ENCODE measurements at places on chromosomes 3 and 15.
A peak's percentile ranks its signal among the peaks of the same experiment; 100 is the strongest.

DNA sequence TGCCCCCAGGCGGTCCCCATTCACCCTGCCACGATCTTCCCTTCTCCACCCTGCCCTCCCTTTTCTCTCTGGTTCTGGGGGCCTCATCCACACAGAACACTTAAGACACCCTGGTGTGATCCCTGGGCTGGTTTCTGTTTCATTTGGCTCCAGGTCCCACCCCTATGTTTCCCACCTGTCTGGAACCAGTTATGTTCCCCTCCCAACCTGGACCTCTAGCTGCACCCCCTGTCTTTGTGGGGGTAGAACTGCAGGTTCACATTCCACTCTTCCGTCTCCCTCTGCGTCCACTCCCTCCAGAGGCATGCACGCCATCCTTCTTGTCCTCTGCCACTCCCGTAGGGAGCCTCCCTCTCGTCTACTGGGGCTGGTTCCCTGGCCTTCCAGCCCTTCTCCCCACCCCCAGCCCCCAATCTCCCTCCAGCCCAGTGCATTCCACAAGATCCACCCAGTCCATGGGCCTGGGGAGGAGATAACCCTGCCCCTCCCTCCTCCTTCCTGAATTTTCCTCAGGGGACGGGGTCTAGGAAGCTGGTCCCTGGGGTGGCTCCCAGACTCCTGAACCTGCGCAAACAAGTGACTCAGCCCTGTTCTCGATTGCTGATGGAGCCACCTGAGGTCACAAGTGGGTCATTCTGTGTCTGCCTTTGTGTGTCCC is 73.8 kb downstream of the ABTB1 start:
- no peak for DNase-seq

- no peak for DNase-seq
Measured at GRCh38 chr3:174438501-174439145, 420.5 kb upstream of the NAALADL2 start.

DNA sequence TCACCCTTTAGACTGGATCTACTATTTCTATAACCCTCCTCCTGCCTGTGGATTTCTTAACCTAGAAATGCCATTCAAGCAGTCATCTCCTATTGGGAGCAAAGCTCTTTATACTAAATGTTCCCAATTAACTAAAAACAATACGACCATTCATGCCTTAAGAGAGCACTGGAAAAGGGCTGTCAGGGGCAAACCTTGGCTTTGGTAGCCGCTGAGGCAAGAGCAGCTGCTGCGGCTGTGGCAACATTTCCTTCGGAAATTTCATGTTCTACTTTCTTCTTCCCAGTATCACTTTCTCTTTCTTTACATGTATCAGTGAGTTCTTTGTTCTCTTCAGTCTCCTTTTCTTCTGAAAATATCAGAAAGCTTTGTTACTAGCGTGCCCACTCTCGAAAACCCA is 56.3 kb upstream of the CSPG5 start:
- no peak for DNase-seq

- DNase-seq: no peak
Measured at GRCh38 chr15:99537344-99537743, 28.4 kb upstream of the MEF2A start.

GRCh38 chr3:175977968-175978752 is 1119.0 kb downstream of the NAALADL2 start:
- no peak for DNase-seq

GRCh38 chr15:31341496-31342195 is 15.0 kb downstream of the KLF13 start:
- no peak for DNase-seq

DNA sequence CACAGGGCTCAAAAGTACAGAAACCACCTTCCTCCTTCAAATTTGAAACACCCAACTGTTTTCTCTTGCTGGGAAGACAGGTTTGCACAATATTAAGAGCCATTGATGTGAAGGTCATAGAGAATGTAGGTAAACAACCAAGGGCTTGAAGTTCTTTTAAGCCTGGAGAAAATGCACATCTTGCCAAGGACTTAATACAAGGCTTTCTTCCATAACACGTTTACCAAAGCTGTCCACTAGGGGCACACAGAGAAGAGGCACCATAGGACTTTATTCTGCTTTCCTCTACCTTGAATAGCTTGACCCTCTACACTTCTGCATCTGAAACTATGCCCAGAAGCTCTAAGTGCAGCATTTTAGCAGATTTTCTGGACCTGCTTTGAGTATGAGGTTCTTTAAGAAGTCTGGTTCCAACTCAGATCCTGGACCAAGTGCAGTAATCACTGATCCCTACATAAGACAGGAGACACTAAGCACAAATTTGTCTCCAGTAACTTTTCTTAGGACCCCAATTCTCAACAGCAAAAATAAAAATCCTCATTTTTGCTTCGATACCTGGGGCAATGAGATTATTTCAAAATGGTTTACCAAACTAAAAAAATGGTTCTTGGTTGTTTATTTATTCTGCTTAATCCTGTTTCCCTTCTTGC is 138.0 kb downstream of the FBN1 start:
- DNase-seq: no peak

- no peak for DNase-seq
Measured at GRCh38 chr15:51846463-51847230, 17.2 kb downstream of the TMOD3 start.

GRCh38 chr3:38031022-38031994 is 1.9 kb upstream of the PLCD1 start:
- no peak for DNase-seq

DNA sequence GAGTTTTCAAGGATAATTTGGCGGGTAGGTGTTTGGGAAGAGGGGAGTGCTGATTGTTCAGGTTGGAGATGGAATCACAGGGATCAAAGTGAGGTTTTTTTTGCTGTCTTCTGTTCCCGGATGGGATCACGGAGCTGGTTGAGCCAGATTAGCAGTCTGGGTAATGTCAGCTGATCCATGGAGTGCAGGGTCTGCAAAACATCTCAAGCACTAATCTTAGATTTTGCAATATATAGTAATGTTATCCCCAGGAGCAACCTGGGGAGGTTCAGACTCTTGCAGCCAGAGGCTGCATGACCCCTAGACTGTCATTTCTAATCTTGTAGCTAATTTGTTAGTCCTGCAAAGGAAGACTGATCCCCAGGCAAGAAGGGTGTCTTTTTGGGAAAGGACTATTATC is 354.1 kb upstream of the SGO1 start:
- no peak for DNase-seq

DNA sequence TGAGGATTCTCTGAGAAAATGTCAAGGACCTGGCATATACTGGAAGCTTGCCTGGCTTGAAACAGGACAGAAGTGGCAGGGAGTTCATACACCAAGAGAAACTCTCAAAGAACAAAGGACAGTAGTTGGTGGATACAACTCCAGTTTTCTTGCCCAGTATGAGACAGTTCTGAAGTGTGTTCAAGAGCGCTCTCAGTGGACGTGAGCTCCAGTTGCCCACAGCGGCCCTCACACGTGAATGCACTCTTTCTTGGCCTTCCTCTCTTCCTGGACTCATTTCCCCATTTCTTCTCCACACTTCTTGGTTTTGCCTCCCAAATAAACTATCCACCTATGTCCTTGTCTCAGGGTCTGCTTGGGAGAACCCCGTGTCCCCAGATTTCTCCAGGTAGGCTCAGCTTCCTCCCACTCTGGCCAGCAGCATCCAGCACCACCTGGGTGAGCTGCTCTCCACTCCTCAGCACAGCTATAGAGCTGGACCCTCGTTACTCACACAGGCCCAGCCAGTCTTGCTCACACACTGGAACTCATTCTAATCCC is 54.5 kb downstream of the DCLK3 start:
- no peak for DNase-seq

DNA sequence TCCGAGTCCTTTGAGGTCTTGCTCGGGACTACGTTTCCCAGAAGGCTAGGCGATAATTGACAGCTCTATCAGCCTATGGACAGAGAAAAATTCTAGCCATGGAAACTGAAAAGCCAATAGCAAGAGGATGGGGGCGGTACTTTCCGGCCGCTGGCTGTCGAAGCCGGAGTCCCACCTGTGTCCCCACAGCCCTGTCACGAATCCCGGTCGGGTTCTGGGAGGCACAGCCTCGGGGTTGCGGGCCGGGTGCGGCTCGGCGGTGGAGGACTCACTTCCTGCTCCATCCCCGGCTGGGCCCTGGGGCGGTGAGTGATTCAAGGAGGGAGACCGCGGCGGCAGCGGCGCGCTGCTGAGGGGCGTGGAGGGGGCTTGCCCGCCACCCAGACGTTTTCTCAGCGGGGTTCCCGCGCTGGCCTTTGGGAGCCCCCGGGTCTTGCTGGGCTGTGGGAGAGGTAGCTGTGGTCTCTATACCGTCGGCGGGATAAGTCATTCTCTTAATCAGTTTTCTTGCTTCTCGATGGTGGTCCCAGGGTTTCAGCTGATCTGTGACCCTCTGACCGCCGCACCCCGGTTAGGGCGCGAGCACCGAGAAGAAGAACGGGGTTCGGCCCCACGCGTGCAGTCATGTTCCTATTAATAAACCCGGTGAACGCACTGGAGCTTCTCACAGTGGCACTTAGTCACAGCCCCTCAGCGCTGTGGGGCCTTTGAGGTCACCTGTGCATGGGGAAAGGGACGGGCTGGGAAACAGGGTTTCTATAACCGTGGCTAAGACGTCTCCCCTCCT is at the start of gene ZNF774:
TSS of gene ZNF774 (plus strand) at position 178 of the 787 bp plus-strand sequence. CDS start 2,377 bp downstream, outside the sequence.
- peak; percentile 91 for DNase-seq

GRCh38 chr3:34248352-34248751 is 449.9 kb downstream of the PDCD6IP start:
- no peak for DNase-seq

DNA sequence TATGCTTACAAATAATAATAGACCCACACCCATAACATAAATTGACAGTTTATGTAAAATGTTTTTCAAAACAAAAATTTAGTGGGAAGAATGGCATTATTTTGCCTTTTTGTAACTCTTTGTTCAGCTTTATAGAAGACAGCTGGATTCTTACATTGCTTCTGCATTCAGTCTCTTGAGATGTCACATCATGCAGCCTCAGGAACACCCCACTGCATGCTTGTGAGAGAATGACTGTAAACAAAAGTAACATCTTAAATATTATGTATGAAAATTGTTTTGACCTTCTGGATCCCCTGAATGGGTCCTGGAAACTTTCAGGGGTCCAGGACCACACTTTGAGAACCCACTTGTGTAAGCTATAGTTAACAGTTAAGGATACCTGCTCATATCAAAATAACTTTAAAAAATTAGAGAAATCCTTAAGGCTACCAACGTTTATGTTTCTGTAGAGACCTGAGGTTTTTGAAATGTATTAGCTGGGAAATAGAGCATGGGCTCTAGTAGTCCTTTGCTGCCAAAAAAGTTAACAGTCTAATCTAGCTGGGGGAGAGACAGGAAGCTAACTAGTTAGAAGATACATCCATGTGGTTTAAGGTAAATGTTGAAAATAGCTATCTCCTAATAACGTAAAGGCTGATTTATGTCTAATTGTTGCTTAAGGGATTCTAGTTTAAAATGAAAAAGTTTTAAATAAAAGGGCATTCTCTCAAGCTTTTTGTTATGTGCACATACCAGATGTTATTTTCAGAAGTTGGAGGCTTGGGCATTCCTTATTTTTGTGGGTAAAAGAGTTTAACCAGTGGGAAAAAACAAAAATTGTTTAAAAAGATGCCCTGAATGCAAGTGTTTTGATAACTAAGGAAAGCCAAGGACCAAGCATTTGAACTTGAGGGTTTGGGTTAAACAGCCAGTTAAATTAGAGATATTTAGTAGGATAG is 3.8 kb downstream of the USP3 start:
- no peak for DNase-seq

DNA sequence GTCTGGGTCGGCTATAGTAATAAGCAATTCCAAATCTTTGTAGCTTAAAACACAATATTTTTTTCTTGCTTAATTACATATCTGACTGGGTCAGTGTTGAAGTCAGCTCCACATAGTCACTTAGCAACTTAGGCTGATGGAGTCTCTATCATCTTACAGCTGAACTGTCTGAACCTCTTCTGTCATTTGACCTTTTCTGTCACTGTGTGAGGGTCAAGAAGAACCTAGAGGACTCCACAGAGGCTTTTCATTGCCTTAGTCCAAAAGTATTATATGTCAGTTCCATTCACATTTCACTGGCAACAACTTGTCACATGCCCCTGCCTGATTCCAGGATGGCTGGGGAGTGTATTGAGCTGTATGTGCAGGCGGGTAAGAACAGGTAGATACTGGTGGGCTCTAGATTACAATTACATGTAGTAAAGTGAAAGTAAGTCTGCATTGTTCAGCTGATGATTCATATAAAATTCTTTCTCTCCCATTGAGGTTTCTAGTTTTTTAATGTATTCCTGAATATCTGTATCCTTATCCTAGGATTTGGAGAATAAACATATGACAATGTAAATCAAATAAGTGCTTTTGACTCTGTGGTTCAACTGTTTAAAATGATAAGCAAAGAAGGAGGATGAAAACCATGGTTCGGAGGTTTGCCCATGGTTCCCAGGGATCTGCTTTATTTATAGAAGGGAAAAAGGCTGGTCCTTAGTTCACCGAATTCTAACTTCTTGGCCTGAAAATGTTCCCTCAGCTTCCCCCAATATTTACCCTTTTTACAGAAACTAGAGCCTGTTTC is 5.8 kb upstream of the ARPP21 start:
- DNase-seq: no peak

DNA sequence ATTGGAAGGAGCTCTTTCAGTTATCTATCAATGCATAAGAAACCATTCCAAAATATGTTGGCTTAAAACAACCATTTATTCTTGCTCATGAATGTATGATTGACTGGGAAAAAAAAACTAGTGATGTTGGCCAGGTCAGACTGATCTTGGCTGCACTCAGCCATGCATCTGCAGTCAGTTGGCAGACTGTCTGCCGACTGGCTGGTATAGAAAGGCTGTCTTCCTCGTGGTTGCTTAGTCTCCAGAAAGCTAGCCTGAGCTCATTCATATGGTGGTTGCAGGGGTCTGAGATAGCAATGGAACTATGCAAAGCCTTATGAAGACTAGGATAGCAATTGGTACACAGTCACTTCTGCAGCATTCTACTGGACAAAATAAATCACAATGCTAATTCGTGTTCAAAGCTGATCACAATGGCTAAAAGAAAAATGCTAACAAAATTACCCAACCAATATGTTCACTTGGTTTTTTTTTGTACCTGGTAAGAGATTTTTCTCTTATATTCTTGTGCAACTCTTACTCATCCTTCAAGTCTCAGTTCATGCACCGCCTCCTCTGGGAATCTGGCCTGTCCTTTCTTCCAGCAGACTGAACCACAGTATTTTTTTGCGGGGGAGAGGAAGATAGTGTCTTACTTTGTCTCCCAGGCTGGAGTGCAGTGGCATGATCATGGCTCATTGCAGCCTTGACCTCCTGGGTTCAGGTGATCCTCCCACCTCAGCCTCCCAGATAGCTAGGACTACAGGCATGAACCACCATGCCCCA is 126.8 kb downstream of the KCNAB1 start:
- no peak for DNase-seq

- DNase-seq: no peak
Measured at GRCh38 chr3:172101107-172101506, 61.7 kb downstream of the FNDC3B start.

GRCh38 chr3:169813757-169814517 is 1.2 kb upstream of the LRRC34 start:
- DNase-seq: peak; percentile 53

Data from stimulated activated CD8-positive, alpha-beta memory T cell treated with anti-CD3 and anti-CD28 coated beads, Interleukin-7, amount 100 ng/mL, for 48 hours (primary cell).